ENCODE measurements at places on chromosomes 7 and 10.

DNA sequence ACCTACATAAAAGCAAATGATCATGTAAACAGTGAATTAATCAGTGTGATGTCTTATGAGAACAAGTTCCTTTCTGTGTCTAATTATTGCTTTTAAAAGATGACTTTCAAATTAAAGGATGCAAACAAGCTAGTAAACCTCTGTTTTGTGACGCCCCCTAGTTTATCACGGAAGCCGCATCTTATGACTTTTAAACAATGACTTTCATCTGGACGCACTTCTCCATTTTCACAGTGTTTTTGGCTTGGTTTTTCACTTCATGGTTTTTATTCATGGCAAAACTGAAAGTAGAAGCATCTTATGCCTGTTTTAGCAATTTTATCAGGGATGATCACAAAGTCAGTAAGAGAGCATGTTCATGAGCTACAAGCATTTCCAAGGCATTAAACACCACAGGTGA is 35.0 kb downstream of the ITGA8 start:
- DNase-seq, result no peak

DNA sequence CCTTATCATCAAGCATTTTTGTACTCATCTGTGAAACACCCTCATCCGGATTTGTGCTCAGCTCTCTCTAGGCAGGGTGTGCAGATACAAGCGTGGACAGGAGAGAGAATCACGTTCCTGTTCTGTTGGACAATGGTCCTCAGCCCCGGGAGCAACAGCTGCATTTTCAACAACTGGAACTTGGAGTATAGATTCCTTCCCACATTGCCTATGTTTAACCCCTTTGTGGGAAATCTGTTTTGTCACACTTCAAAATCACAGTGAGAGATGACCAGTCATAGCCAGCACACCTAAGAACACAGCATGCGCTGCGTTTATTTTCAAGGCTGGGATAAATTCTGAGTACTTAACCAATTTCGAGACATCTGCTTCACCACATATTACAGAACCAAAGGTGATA is 32.5 kb downstream of the MAP3K8 start:
- no peak for DNase-seq

DNA sequence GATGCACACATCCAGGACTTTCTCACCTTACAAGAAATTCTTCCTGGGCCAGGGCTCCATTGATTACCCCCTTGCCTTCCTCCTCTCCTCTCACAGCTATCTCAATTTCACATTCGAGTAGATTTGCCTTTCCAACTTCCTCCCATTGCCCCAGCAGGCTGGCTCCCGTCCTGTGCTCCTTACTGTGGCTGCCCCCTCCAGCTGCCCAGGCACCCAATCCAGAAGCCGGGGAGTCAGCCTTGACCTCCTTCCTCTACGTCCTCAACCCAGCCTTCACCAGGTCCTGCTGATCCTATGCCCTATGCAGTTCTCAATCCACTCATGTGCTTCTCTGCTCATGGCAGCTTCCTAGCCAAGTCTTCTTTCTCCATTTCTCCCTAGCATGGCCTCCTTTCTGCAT is 85.7 kb upstream of the GPR26 start:
- DNase-seq, result no peak

DNA sequence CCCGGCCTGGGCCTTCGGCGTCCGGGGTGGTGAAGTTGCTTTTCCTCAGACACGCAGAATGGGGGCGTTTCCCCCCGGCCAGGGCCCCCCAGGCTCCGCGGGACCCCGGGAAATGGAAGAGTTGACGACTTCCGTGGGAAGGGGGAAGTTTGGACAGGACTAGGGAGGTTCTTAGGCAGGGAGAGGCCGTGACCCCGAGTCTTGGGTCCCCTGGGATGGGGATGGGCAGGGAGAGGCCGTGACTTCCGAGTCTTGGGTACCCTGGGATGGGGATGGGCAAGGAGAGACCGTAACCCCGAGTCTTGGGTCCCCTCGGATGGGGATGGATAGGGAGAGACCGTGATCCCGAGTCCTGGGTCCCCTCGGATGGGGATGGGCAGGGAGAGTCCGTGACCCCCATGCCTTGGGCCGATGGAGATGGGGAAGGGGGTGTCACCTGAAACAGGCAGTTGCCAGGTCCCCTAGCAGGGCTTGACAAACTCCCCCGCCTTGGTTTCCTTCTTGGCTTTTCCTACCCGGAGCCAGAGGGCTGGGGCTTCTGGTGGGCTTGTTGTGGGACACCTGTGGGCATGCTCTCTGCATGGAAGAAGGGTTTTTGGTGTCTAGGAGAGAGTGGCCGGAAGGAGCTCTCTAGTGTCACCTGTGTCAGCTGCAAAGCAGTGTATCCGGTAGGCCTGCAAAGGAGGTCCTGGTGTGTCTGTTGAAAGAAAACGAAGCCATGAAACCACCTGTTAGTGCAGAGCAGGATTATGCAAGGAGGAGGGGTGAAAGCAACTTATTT is 1.1 kb downstream of the TRRAP start:
- DNase-seq, result peak; percentile 45

- DNase-seq, result no peak
These were observed 15.9 kb downstream of the CAMK2B start for GRCh38 chr7:44309271-44310091.

DNA sequence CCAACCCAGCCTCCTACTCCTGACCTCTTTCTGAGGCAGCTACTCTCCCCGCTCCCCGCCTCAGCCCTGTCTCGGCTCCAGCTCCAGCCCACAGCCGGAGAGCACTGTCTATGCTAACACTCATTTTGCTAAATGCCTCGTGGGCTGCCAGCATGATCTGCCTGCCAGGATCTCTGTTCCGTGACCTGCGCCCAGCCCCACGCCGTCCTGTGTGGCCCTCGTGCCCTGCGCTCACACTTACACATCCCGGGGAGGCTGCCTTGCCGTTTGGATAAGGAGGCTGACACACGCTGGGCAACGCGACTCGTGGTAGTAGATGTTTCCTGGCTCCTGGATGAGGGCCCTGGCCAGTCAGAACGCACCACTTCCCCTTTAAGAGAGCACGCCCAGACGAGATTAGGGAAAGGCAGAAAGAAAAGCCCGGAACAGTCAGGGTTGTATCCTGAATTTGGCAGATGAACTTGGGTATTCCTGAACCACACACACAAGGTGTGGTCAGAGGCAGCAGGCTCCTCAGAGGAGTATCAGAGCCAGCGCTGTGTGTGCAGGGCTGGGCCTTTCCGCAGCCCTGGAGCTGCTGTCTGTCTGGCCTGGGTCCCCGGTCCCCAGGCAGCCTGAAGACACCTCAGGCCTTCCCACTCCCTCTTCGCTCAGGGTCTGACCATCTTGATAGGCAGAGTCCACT is 97.7 kb upstream of the EFCAB10 start:
- DNase-seq, result no peak

- no peak for DNase-seq
These were observed 53.5 kb upstream of the AGBL3 start for GRCh38 chr7:134932707-134933370.

DNA sequence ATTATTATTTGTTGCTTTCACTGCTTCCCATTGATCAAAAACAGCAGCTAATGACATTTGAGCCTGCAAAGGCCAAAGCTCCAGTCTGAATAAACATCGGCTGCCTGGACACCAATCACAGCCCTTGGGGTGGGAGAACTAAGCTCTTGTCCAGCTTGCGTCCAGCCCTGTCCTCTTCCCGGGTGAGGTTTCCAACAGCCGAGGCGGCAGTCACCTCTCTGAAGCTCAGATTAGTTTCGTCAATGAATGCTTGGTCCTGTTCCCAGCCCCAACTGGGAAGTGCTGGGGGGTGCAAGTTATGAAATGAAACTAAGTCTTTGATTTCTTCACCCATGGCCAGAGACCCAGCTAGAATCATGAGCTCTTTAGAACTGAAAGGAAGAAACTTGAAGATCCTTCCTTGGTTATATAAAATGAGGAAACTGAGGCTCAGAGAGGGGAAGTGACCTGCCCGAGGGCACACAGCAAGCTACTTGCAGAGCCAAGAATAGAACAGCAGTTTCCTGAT is 114.0 kb upstream of the TCF7L2 start:
- no peak for DNase-seq

DNA sequence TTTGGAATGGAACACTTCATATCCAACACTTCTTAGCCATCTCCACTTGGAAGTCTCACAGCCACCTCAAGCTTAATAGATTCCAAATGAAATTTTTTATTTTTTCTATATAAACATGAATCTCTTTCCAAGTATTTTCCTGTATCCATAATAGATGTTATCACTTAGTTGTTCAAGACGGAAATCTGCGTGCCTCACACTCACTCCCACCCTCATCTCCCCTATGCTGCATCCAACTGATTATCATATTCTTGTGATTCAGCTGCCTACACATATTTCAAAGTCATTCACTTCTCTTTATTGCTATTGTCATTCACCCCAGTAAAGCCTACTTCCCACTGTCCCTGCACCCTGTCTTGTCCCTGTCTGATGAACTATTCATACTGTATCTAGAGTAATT is 70.2 kb upstream of the MKX start:
- DNase-seq, result no peak

GRCh38 chr7:19482628-19483027 is 226.2 kb downstream of the POLR1F start:
- no peak for DNase-seq

DNA sequence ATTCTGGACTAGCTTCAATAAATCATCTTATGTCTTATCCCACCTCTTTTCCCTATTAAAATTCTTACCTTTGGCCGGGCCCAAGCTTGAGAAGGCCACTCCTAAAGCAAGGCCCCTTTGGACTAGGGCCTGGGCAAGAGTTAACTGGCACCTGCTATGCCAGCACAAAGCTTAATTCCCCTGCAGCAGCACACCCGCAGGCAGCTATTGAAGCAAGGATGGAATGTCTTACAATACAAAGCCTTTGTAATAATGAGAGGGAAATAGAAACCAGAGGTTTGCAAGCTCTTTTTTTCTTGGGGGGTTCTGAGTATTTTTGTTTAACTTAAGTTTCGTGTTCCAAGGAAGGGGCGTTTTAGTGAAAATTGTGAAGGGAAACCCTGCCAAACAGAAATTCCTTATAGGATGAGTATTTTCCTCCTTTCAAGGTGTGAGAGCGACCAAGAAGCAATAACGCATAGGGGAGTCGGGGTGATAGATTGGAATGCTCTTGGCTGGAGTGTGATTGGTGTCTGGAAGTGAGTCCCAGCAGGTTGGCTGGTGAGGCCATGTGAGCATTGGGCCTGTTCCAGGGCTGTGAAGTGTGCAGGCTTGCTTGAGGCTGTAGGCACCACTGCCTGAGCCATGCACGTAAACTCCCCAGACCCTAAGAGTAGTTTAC is 148.5 kb downstream of the KIAA1217 start:
- DNase-seq, result no peak

DNA sequence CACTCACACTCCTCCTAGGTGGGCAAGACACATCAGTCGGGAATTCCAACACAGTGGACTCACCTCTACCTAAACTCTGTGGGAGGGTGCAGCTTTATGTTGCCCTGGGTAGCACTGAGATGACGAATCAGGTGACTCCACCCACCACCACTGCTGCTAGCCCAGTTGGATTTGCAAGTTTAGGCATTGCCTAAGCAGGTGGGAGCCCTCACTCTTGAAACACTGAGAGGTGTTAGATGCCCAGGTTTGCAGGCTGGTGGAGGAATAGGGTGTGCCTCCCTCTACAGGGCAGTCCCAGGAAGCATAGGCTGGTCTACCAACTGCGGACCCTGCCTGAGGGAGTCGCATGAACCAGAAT is 708.9 kb downstream of the POM121L12 start:
- DNase-seq, result no peak

- DNase-seq, result no peak
These were observed 261.4 kb upstream of the HABP2 start for GRCh38 chr10:113291413-113291812.

DNA sequence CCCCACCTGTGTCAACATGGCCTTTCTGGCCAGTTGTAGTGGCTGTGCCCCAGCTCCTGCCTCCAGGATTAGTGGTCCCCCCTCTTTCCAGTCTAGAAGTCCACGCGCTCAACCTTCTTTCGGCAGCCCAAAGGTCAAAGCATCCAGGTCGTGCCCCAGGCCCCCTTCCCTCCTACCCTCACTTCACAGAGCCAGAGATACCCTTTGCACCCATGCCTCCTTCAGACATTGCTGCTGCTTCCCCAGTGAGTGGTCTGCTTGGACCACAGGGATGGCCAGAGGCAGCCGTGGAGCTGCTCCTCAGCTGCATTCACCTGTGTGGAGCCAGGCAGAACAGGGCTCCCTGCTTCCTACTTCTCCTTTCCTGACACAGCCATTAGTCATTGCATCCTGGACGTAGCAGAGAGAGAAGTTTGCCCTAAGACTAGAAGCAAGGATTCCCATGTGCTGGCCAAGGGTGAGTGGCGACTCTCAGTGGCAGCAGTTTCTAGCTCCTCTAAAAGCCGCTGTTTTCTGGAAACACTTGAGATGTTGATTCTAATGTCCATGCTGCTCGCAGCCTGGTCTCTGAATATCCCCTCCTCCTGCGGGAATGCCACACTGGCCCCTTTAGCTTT is 243.1 kb upstream of the SHH start:
- no peak for DNase-seq

Measured in effector CD8-positive, alpha-beta T cell (primary cell).